ENCODE measurements at places on chromosomes 7 and 10.

DNA sequence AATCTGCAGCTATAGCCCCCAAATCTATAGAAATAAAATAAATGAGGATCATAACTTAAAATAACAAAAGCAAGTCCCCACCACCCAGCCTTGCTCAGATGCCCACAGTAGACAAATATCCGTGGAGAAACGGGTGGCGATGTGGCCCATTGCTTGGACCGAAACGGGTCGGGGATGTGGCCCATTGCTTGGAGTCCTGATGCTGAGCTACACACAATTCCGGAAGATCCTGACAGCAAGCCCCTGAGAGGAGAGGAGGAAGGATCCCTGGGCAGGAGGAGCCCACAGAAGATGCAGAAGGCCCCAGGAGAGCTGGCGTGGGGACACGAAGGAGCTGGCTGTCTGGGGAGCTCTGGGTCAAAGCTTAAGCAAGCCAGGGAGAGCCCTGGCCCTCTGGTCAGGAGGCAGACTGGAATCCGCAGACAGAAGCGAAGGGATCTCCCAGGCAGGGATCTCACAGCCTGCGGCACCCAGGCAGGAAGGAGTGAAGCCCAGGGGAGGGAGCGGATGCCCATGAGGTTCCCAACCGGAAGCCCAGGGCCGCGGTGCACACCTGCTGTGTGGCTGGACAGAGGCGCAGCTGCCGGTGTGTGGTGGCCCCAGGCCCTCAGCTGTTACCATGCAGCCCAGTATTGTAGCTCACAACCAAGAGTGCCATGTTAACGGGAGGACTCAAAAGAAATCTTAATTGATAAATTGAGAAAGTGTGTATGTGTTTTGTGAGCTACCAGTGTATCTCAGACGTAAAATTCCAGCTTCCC is 138.8 kb downstream of the ADARB2 start:
- DNase-seq, result no peak

GRCh38 chr10:109928475-109928891 is 5.2 kb upstream of the XPNPEP1 start:
- no peak for DNase-seq

DNA sequence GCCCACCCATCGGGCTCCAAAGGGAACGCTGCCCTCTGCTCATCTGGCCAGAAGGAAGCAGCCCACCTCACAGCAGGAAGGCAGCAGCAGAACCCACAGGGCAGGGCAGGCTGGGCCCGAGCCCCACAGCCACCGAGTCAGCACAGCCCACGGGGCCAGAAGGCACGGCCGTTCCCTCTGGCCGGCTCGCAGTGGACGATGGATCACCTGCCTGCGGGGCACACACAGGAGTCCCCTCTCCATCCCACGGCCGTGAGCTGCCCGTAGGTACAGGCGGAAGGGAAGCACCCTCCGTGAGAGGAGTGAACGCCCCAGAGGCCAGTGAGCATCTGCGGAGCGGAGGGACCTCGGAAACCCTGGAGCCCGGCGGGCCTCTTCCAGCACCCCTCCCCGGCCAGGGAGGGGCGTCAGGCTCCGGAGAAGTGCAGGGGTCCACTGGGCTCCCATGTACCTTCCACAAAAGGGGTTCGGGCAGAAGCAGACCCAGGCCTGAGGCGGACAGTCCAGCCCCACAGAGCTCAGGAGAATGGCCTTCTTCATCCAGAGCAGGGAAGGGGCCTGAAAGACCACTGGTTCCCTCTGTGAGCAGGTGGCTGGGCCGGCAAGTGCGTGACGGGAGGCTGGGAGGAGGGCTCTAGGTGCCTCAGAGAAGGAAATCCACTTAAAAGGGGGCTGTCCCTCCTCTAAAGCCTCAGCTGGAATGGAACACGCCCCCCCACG is 11.7 kb downstream of the NUDT1 start:
- DNase-seq, result no peak

DNA sequence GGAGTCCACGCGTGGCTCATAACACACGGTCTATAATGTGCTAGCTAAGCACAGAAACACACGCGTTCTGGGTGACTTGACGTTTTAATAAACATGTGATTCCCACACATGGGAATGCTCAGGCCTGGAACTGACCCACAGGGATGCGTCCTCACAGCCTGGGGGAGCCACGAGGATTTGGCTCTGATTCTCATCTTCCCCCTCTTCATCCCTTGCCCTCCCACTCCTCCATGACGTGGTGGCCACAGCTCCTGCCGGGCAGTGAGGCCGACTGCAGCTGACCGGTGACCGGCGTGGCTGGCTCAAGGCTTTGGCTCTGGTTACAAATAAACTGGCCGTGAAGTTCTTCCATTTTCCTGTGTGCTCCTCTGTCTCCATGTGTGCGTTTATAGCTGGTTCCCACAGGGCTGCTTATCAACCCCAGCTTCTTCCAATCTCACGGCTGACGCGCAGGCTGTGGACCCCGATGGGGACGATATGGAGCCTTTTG is 40.9 kb upstream of the KLF6 start:
- no peak for DNase-seq

DNA sequence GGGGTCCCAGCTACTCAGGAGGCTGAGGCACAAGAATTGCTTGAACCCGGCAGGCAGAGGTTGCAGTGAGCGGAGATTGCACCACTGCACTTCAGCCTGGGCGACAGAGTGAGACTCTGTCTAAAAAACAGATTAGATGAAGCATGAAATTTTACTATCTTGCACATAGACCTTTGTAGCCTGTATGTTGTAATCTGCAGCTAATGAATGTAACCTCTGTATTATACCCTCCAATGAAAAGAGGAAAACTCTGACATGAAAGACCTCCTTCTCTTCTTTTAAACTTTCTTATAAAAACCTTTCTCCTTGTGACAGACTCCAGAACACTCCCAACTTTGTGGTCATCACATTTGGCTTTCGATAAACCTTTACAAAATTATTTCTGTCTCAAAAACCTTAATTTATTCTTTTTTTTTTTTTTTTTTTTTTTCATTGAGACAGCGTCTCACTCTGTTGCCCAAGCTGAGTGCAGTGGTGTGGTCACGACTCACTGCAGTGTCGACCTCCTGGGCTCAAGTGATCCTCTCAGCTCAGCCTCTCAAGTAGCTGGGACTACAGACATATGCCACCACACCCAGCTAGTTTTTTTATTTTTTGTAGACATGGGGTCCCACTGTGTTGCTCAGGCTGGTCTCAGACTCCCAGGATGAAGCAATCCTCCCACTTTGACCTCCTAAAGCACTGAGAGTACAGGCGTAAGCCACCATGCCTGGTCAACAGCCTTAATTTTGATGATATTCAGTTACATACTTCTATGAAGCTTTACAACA is 97.4 kb downstream of the SVOPL start:
- no peak for DNase-seq

- DNase-seq, result no peak
Measured at GRCh38 chr7:75054744-75055143, 18.9 kb downstream of the RCC1L start.

DNA sequence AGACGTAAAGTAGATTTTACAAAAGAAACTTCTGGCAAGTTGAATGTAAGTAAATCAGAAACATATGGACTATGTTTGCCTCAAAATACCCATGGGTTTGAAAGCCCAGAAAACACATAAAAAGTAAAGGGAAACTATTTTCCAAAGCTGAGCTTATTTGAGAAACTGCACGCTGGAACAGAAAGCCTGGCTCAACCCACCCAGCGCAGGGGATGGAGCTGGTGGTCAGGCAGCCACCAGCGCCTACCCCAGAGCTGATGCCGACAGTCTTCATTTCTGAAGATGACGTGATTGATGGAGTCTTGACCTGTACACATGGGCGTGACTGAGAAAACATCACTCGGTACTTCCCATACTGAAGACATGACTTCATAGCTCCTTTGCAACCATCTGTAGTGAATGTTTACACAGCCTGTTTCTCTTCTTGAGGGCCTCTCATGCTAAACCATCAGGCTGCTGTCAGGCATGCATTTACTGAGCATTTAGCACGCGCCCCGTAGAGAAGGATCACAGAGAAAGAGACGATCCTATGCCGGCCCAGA is 232.6 kb upstream of the AUTS2 start:
- no peak for DNase-seq

DNA sequence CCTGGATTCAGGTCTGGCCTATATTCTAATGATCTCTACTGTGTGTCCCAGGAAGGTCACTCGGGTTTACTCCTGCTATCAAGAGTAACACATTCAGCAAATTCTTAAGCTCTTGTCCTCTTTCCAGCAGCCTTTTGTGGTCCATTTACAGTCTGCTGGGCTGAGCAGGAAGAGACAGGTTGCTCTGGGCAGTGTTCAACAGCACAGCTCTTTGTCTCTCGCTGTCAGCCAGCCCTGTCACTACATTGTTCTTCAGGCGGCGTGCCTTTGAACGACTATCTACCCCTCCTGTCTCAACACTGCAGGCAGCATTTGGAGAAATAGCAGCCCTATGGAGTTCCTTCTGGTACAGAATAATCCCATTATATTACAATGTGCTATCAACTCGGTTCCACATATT is 192.2 kb upstream of the TBX20 start:
- no peak for DNase-seq

- DNase-seq, result peak; percentile 54
Measured at GRCh38 chr7:23680414-23681405, 711 bp downstream of the FAM221A start.

Data from suppressor macrophage (primary cell).